H4 (cell line): ENCODE measurements at places on chromosomes 3 and 15. TPM values are rescaled to one million over a fixed set of nuclear protein-coding genes. Genes with fewer than 3 reads are reported as not detected.
A peak's percentile ranks its signal among the peaks of the same experiment; 100 is the strongest.

- DNase-seq = no peak
These were observed 6.5 kb upstream of the UTS2B start for GRCh38 chr3:191336833-191337232.

- DNase-seq = no peak
These were observed 438 bp upstream of the SLC49A4 start for GRCh38 chr3:122794483-122794778.

GRCh38 chr3:159632128-159632527, 356.5 kb upstream of the IL12A start:
- no peak for DNase-seq

DNA sequence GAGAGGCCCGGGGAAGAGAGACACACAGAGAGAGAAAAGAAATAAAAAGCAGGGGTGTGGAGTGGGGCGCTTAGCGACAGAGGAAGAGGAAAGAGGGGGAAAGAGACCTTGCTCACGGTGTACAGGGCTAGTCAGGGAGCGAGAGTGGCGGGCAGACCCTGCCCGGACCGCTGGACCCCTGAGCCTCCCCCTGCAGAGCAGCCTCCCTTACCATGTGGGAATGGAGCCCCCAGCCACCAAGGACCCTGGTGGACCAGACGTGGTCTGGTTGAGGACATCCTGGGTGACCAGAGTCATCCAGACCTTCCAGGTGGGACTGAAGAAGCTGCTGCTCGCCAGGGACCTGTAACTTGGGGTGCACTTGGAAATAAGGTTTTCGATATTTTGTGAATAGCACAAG, 129.6 kb downstream of the CHSY1 start:
- DNase-seq = no peak

DNA sequence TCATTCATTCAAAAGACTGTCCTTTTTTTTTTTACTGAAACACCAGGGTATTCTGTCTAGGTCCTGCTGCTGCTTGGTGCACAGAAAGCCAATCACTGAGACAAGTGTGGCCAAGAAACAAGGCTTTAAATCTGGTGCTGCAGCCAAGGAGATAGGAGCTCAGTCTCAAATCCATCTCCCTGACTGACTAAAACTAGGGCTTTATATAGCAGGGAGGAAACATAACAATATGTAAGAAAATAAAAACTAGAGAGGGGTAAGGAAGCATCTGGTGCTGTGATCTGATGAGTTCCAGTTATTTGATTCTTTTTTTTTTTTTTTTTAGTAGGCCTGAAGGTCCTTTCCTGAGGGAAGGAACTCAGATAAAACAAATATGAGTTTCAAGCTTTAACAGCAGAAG, 139.8 kb downstream of the ATG7 start:
- DNase-seq = no peak

DNA sequence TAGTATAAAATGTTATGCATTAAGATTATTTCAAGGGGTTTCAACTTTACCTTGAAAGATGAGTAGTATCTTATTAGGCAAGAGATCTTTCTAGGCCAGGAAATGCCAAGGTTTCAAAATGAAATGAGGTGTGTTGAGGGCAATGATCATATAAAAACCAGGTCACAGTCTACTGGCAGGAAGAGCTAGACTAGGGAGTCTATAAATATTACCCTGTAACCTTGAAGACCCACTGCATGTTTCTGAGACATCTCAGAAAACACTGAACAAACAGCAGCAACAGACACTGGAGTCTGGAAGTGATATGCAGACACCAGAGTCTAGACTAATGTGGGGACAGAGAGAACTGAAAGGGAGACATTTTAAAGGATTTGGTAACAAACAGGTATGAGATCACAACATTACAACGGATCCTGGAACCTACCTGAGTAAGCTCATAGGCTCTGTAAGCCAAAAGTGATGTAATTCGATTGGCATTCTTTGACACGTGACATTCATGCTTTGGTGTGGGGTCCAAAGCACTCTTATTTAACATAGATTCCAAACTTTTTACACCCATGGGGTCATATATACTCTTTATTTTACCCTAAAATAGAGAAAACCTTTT, 15.0 kb downstream of the TASOR start:
- no peak for DNase-seq

- DNase-seq = peak; percentile 29
These were observed 482.7 kb upstream of the ADAMTS9 start for GRCh38 chr3:65170390-65171042.

DNA sequence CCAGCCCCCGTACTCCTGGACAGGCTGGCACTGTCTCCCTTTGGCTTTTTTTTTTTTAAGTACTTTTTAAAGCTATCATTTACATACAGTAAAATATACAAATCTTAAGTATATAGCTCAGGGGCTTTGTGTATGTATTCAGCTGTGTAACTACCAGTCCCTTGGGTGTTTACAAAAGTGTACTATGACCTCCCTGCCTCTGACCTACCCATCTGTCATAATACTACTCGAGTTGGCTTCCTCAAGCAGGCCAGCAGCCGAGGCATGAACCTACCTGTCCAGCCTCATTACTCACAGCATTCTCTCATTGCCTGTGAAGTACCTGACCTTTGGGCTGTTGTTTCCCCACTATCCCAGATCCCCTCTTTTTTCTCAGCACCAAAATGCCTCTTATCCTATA, 33.2 kb downstream of the ABHD2 start:
- no peak for DNase-seq

DNA sequence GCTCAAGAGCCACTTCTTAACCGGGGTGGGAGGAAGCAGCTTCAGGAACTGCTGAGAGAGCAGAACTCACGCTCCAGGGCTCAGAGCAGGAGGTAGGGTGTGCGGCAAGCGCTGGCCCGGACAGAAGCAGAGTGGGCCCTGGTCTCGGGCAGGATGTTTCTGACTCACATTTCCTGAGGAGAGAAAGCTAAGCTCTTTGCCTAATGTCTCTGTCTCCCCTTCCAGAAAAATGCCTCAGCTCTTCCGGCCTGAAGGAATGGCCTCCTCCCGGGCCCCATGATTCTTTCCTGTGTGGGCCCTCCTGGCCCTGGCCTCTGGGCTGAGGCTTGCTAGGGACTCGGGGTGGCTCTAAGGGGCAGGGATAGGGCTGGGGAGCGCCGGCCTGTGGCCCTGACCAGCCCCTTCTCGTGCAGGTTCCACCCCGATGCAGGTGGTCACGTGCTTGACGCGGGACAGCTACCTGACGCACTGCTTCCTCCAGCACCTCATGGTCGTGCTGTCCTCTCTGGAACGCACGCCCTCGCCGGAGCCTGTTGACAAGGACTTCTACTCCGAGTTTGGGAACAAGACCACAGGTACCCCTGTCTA, 4.1 kb upstream of the STAB1 start:
- no peak for DNase-seq

DNA sequence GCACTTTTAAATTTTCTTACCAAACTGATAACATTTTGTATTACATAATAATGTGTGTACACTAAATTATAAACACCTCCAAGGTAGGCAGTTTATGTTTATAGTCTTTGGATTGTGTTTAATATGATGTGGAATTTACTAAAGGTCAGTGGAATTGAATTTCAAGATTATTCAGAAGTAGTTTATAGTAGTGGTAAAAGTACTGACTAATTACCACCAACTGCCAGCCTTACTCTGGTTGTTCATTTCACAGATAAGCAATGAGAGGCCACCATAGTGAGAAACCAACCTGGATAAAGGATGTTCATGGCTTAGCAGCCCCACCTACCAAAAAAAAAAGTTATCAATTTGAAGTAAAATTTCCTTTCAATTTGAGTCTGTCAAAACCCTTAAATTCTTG, 54.0 kb upstream of the EIF5A2 start:
- no peak for DNase-seq

DNA sequence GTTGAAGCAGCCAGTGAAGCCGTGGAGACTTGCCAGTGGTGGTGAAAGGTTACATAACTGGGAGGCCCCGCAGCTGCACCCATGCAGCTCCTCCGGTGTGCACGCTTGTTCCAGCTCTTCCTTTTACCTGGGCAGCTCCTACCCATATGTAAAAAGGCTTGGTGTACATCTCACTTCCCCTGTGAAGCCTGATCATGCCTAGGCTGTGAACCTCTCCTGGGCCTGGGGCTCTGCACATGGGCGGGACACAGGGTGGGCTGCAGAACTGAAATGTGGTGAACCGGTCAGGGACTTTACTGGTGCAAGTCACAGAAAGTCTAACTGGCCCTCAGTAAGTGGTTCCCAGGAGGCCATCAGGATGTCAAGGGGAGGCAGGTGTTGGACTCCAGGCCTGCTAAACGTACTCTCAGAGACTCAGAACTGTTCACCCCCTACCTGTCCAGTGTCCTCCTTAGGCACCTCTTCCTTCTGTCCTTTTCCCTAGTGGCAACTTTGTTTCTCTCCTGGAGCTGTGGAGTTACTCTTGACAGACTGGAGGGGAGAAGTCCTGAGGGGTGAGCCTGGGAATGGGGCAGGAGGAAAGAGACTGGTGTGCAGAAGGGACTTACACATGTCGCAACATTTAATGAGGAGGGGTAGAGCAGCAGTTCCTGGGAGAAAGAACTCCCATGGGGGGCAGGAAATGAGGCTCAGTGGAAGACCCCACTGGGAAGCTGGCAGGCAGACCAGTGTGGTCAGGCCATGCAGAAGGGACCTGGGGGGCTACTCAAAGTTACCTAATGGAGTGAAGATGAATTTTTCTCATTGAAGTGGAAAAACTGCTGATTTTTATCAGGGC, 148.1 kb downstream of the EEFSEC start:
- no peak for DNase-seq

- peak; percentile 45 for DNase-seq
These were observed 1.9 kb downstream of the VGLL4 start for GRCh38 chr3:11641683-11642430.

- DNase-seq = no peak
These were observed 133.0 kb upstream of the NR2E3 start for GRCh38 chr15:71677352-71677751.

GRCh38 chr3:138688871-138689299, 80.3 kb downstream of the FAIM start:
- DNase-seq = no peak

DNA sequence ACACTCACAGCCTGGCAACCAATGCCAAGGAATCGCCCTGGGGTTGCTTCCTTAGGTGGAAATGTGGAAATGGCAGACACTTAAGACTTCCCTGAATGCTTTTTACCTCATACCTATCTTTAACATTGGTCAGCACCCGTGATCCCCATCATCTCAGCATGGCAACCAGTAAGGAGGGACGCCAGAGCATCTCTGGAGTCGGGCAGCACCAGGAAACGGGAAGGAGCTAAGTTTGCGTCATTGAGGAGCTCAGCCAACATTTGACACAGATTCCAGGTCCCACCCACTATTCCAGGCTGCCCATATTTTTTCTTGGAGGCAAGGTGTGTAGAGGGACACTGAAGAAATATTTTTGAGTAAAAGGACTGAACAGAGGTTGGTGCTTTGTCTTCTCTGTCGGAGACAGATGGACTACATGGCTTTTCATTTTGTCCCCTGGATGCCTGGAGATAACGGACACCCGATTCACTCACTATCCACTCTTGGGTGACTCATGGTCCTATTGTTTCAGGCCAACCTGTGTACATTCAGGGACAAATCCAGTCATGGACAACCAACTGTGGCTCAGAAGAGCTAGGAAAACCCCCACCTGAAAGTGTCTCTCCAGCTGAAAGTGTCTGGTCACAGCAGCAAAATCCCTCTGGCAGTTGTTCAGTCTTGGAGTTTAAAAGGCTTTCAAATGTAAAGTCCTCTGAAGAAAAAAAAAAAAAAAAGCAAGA, 70.4 kb upstream of the OXTR start:
- no peak for DNase-seq

- no peak for DNase-seq
These were observed 542 bp upstream of the MEIS2 start for GRCh38 chr15:37100966-37101215.

GRCh38 chr15:44265757-44266156, 22.8 kb upstream of the GOLM2 start:
- no peak for DNase-seq

- DNase-seq = no peak
These were observed 301 bp downstream of the PCBP4 start for GRCh38 chr3:51966922-51967383.

GRCh38 chr3:124763644-124764358, 33.5 kb downstream of the UMPS start:
- DNase-seq = no peak

DNA sequence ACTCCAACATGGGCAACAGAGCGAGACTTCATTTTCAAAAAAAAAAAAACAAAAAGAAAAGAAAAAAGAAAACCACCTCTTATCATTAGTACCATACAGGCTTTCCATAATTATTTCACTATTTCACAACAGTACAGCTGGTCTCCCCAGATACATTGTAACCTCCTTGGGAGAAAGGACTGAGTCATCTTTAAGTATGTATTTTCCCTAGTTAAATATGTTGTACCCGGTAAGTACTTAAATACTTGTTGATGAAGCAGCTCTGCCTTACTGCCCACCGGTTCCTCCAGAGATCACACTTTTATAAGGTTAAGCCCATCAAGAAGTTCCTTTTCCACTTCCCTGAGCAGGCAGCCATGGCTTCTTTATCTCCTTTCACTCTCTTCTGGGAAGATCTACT, 789.5 kb upstream of the CFAP20DC start:
- DNase-seq = no peak

GRCh38 chr3:112871735-112872134, 25.1 kb upstream of the CD200R1L start:
- DNase-seq = no peak

DNA sequence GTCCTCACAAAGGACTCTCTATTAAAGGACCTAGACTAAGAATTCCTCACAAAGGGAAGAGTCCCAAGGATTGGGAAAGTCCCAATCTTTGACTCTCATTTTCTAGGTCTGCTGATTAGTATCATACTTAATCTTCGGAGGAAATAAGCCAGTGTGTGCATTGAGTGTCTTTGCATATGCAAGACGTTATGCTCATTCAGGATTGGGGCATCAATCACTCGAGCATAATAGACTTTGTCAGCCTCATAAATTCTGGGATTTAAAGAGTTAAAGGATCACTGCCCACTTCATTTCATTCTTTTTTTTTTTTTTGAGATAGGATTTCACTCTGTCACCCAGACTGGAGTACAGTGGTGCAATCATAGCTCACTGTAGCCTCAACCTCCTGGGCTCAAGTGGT, 154.3 kb downstream of the RBPMS2 start:
- no peak for DNase-seq

- DNase-seq = no peak
These were observed 173.7 kb upstream of the CRBN start for GRCh38 chr3:3353153-3353552.

Gene KIF15
- 11.1 and 15.7 TPM in 2 replicates for total RNA-seq

Gene SNURF
- total RNA-seq = 12.5 and 13.2 TPM in 2 replicates

Gene GASK1A
- total RNA-seq = 0.08 and 0.14 TPM in 2 replicates

Gene ANKRD63
- 0.37 TPM in 1 of 2 replicates, not detected in the other for total RNA-seq

Gene APOD
- total RNA-seq = 0.12 TPM in 1 of 2 replicates, not detected in the other

Gene EOGT
- total RNA-seq = 11.5 and 14.2 TPM in 2 replicates

Gene A4GNT
- total RNA-seq = not detected in 2 replicates

Gene FANCD2OS
- total RNA-seq = not detected in 2 replicates

Gene ZNF80
- total RNA-seq = not detected in 2 replicates

Gene GNB5
- 12.9 and 25.6 TPM in 2 replicates for total RNA-seq

Gene ECE2
- not detected in 2 replicates for total RNA-seq

Gene RFC4
- total RNA-seq = 131 and 150 TPM in 2 replicates

Gene MOBP
- 0.17 TPM in 1 of 2 replicates, not detected in the other for total RNA-seq

Gene THPO
- total RNA-seq = 0.43 and 0.74 TPM in 2 replicates

Gene PTX3
- total RNA-seq = 0.99 and 1.5 TPM in 2 replicates
